ENCODE measurements at places on chromosomes 3 and 15. TPM values are rescaled to one million over a fixed set of nuclear protein-coding genes. Genes with fewer than 3 reads are reported as not detected.
A peak's percentile ranks its signal among the peaks of the same experiment; 100 is the strongest.

DNA sequence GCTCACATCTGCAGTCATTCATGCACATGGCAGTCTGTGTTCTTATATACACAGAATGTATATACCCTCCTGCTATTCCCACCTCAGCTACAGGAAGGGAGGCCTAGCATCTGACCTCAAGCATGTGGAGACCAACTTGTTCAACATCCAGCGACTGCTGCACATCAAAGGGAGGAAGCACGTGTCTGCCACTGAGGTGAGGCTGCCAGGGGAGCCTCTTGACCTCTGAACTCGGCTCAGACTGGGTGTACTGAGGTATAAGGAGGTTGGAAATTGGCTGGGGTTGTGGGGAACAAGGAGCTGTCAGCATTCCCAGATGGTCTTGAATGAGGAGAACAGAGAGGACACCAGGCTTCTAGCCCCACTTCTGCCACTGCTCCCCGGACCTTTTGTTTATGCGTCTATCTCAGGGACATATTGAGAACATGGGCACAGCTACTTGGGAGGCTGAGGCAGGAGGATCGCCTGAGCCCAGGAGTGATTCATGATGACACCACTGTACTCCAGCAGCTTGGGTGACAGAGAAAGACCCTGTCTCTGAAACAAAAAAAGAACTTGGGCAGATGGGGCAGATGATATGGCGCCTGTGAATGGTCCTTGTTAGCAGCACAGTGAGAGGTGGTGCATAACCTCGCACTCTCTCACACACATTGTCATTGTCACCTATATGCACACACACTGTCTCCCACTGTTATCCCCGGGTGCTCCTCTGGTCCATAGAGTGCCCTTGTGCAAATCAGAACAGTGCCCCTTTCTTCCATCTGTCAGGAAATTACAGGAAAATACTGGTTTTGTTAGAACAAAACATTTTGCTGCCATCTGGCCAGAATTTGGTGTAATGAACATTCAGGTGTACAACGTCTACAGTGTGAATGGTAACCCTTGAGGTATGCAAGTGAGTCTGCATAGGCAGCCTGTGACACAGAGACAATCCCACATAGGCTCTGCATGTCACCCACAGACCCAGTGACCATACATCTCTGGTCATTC lies 5.4 kb downstream of the VILL start:
- no peak for DNase-seq

DNA sequence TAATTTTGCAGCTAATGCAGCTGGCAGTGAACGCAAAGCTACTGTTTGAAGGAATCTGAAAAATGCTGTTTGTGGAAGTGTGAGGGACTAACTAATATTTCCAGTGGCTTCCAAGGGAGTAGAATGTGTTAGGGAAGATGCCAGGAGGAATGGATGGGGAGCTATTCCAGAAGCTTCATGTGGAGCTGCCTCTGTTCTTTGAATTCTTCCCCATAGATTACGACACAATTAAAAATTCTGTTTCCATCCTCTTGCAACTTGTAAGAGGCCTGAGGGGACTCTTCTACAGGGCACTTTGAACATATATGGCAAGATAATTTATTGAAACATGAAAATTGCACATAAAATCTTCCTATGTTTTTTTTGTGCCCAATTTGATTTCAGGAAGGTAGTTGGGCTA lies 74.3 kb upstream of the CTXND1 start:
- DNase-seq = no peak

DNA sequence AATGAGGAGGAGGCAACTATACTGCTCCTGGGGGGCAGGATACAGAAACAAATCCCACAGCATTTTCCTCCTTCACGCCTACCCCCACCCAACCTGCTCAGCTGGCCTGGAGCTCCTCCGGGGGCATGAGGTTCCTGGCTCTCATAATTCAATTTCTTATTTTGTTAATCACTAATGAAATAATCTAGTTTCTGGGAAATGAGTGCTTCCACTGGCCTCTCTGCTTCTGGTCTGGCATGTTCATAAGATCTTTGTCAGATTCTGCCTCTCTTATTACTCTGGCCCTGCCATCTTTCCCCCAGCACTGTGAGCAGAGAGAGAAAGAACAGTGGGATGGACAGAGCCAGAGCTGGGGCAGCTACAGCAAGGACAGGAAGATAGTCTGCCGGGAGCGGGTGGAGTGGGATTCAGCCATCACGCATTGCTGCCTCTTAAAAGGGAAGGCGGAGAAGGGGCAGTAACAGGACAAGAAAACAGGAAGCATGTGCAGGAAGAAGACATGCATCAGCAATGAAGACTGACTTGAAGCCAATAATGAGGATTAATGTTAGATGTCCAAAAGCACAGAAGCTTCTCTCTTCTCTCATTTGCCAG lies 13.6 kb downstream of the RPAP1 start:
- no peak for DNase-seq

DNA sequence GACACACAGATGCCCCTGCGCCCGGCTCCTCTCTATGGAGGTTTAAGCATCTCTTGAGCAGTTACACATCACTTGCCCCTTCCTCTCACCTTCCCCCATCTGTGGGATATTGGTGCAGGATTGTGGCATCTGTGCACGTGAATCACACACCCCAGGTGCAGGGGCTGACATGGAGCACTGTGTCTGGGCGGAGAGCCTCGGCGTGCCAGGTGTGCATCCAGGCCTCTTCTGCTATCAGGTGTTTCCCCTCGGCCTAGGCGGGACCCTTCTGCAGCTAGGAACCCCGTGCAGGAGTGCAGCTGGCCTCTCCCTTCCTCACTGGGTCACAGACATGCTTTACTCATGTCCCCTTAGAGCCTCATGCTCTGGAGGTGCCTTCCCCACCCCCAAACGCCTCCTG lies 33.4 kb upstream of the MUC13 start:
- DNase-seq = no peak

- DNase-seq = no peak
Observed at GRCh38 chr3:53256704-53257055, 858 bp upstream of the TKT start.

DNA sequence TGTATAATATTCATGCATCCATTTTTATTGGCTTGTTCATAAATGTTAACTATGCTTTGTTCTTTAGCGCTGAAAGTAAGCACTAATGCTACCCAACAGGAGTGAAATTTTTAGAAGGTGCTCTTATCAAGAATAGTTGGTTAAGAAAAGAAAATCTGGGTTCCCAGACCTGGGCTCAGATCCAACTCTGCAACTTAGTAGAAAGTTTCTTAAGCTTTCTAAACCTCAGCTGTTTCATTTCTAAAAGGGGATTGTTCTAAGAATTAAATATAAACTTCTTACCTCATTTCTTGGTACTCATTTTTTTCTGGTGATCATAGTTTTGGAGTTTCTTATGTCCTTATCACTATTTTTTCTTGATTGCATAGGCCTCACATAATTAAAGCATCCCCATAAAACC lies 12.1 kb downstream of the ARPP21 start:
- DNase-seq = no peak

DNA sequence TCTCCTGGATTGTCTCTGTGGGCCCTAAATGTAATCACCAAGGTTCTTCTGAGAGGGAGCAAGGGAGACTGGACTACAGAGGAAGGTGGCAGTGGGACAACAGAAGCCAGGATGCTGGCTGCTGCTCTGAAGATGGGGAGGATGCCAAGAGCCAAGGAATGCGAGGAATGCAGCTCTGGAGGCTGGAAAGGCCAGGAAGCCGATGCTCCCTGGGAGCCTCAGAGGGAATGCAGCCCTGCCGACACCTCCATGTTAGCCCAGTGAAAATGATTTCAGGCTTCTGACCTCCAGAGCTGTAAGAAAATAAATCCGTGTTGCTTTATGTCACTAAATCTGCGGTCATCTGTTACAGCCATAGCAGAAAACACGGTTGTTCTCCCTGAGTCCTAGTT lies 44.1 kb downstream of the UMPS start:
- peak; percentile 85 for DNase-seq

GRCh38 chr3:87410110-87410509 lies 133.7 kb upstream of the POU1F1 start:
- DNase-seq = no peak

- no peak for DNase-seq
Observed at GRCh38 chr15:23801881-23802280, 114.8 kb upstream of the NDN start.

- DNase-seq = no peak
Observed at GRCh38 chr3:102484363-102484762, 49.5 kb downstream of the ZPLD1 start.

- DNase-seq = peak; percentile 53
Observed at GRCh38 chr3:133209871-133210550, 171.8 kb downstream of the TMEM108 start.

DNA sequence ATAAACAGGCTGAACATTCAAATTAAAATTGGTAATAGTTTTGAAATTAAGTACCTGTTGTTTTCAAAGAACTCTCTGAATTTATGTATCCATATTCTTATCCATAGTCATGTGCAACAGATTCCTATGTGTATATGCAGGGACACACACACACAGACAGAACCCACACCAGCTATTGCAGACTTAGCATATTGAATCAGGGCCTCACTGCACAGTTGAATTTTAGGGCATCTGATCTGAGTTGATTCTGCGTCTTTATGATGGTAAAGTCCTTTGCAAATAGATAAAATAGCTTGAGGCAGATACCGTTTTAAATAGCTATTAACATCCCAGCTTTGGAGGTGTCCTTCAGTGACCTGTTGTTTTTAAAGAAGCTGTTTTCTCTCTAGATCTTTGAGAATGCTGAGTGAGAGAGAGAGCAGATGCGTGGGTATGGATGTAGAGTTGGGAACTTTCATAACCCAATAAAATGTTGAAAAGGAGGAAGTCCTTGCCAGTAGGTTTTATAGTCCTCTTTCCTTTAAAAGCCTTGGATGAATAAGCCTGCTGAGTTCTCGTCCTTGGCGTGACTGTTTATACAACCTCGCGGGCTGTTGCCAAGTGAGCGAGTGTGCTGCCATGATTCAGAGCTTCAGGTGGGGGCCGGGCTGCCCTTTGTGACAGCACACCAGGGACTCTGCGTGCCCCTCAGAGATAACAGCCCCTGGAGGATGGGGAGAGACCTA lies 18.3 kb downstream of the MYZAP start:
- DNase-seq = peak; percentile 80

GRCh38 chr15:51825698-51826097 lies 3.8 kb upstream of the TMOD3 start:
- no peak for DNase-seq

- DNase-seq = no peak
Observed at GRCh38 chr3:102761766-102762165, 327.0 kb downstream of the ZPLD1 start.

GRCh38 chr15:67194171-67195114 lies 60.0 kb downstream of the AAGAB start:
- no peak for DNase-seq

GRCh38 chr15:73631915-73632669 lies 1.1 kb downstream of the NPTN start:
- DNase-seq = peak; percentile 33

GRCh38 chr3:134696155-134696554 lies 45.3 kb upstream of the KY start:
- no peak for DNase-seq

GRCh38 chr15:35293353-35294130 lies 208.4 kb upstream of the NANOGP8 start:
- DNase-seq = peak; percentile 30

DNA sequence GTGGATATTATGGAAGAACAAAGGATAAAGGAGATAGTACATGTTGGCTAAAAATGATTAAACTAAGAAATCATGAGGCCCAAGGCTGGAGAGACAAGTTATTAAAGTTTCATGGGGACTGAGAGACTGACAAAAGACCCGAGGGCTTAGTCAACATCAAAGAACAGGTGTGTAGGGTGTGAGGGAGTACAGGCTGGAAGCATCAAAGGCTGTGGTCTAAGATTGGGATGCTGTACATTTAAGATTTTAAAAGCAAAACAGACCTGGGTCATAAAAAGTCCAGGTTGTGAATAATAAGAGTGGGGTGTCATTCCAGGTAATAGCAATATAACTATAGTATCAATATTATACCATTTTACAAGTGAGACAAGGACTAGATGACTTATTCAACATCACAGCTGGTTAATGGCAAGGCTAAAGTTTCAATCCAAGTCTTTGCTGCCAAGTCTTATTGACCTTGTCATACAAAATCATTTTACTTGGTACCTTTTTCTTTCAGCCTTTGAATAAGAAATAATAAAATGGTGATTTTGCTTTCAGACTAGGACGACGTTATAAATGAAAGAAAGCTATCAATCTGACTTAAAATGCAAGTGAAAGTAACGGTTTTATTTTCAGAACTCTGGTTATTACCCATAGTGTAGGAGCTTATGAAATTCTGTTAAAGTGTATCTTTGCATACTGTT lies 211.6 kb downstream of the TNIK start:
- DNase-seq = no peak

GRCh38 chr15:101088788-101089578 lies 162.9 kb downstream of the CHSY1 start:
- DNase-seq = no peak

- DNase-seq = no peak
Observed at GRCh38 chr15:57189466-57189865, 186.8 kb upstream of the CGNL1 start.

DNA sequence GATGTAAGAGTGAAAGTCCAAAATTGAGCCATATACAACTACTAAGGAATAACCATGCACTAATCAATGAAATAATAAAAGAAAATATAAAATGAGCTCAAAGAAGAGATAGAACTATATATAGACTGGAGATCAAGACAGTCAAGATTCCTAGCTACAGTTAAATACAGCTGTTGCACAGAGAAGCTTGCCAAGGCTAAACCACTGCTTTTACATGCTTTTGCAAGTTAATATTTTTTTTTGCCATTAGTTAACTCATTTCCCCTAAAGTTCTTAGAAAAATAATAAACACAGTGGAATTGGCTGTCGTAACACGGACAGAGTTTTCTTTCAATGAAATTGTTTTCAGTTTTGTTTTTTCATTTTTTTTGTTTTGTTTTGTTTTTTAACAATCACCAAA lies 123.0 kb downstream of the VGLL3 start:
- no peak for DNase-seq

- no peak for DNase-seq
Observed at GRCh38 chr3:140584549-140584948, 93.3 kb upstream of the TRIM42 start.

LSAMP gene
- 5.9 TPM for total RNA-seq

IL17RB gene
- total RNA-seq = 0.39 TPM

GOLGA8T gene
- not detected for total RNA-seq

TRIM42 gene
- not detected for total RNA-seq

ITPKA gene
- 4.1 TPM for total RNA-seq

RHCG gene
- total RNA-seq = not detected

C3orf52 gene
- total RNA-seq = 2.0 TPM

DTWD1 gene
- 35.3 TPM for total RNA-seq

Measured in H4 (cell line).